ENCODE measurements at places on chromosomes 1 and 21.
A peak's percentile ranks its signal among the peaks of the same experiment; 100 is the strongest.

DNA sequence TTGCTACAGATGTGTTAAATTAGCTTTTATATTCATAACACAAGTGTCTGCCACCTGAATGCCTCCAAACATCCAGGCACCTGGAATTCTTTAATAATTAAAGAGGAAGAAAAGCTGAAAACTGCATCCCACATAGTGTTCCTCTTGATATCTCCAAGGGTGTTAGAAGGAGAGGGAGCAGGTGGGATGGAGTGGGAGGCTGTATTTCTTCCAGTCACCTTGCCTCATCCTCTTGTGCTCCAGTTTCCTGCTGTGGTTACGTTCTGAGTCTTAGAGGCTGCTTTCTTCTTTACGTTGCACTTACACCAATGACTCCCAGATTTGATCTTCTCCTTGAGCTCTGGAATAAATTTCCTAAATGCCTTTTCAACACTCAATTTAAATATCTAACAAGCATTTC, 230.3 kb upstream of the LYPLAL1 start:
- no peak for DNase-seq

DNA sequence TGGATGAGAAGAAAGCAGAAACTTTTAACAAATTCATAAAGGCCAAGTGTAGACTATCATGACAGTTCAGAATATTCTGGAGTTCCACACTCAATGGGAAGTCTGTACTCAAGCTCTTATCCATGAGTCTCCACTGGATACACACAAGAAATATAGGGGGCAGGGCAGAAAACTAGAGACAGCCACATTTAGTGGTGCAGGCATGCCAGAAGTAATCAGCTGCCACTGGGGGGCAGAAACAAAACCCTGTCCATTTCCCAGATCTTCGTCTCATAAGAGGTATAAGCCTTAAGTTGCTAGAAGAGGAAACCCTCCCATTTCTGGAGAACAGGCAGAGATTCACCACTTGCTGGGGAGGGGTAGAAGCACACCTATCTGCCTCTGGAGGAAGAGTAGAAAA, 166.8 kb upstream of the GALNT2 start:
- no peak for DNase-seq

DNA sequence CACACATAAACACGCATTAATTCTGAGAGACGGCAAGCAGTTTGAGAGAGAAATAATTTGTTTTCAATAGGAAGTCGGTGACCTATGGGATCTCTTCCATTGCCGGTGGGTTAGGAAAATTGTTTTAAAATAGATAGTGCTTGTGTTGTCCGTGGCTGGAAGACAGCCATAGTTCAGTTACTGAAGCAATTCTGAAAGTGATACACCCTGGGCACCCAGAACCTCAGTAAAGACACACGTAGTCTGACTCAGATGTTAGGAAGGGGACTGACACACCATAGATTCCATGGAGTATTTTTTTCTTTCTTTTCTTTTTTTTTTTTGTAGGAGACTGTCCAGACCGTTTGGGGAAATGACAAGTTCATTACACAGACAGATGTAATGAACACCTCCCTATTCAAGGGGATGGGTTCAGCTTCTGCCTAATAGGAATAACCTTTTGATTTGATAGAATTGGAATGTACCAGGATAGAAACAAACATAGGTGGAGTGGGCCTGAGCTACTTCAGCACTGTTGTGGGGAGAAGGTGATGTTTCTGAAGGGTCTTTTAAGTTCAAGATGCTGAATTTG, 1.6 kb downstream of the C1orf21 start:
- peak; percentile 71 for DNase-seq

- DNase-seq: no peak
Observed at GRCh38 chr1:50257029-50257428, 148.3 kb downstream of the ELAVL4 start.

GRCh38 chr1:192626366-192627179, 9.4 kb upstream of the RGS13 start:
- DNase-seq: no peak

DNA sequence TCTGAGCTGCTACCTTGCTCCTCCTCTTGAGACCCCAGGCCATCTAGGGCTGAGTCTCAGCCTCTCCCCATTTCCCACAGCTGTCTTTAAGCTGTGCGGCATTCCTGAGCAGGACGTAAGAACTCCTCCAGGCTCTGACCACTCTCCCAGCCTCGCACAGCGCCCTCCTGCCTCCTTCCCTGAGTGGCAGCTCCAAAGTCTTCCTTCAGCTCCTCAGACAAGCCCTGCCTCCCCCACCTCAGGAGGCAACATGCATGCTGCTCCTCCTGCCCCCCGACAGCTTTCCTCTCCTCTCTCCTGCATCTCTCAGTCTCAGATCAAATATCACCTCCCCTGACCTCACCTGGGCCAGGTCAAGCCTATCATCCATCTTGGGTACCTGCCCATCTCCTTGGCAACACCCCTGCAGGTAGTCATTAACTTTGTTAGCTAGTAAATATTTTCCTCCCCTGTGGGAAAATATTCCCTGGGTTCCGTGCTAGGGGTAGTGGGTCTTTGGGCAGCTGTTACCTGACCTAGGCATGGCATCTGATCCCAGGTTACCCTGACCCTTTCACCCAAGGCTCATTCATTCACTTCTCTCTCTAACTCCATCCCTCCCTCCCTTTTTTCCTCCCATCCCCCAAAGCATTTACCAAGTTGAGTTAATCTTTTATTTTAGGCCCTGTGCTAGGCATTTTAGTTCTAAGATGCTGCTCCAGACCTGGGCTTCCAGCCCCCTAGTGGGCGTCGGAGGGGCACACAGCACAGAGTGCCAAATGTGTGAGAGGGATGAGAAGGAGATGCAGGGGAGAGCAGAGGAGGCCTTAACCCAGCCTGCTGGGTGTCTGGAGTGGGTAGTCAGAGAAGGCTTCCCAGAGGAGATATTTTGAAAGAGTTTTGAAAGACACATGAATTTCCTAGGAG, 419.9 kb downstream of the PTPRU start:
- no peak for DNase-seq

DNA sequence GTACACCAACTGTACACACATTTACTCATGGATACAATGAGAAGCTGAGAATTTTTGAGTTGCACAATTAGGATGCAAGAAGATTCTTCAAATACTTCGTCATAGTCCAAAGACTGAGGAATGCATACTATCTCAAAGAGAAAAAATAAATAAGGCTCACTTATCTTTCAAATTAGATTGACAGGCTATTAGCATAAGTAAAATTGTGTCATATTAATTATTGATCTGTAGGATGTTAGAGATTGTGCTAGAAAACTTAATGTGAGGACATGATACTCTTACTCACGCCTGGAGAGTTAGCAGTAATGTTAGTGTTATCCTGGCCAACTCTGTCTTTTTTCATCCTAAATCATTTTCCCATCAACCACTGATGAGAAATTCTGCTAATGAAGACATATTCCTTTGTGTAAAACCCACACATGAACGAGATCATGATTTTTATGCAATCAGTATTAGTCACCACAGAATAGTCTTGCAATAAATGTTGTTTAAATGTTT, 659.0 kb downstream of the LTN1 start:
- DNase-seq: no peak

GRCh38 chr1:171922999-171923398, 81.7 kb downstream of the DNM3 start:
- DNase-seq: no peak

DNA sequence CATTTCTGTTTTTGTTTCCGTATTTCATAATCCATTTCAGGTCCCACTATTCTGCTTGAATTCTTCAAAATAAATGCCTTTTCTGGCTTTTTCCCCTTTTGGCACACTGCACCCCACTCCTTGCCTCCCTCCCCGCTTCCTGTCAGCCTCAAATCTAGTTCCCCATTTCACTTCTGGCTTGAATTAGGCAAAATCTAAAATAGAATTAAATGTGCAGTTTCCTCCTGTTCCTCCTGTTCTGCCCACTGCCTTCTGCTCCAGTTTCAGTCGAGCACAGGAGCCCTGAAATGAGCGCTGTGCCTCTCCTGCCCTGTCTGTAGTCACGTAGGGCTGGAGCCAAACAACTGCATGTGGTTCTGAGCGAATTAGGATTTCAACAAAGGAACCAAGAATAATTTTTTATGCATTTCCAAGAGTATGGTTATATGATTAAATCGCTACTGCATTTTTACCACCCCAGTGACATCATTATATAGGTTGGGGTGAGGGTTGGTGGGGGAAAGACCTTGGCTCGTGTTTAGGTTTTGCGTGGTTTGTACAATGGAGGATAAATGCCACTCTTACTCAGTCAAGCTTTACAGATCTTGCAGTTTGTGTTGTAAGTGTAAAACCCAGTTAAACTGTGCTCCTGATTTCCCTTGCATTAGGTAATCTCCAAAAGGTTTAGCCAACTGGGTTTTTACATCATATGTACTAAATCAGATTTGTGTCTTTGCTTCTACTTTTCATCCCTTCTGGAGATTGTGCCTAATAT, 114.9 kb downstream of the VPS13D start:
- DNase-seq: no peak

- DNase-seq: no peak
Observed at GRCh38 chr1:31445951-31446350, 32.9 kb downstream of the SERINC2 start.

DNA sequence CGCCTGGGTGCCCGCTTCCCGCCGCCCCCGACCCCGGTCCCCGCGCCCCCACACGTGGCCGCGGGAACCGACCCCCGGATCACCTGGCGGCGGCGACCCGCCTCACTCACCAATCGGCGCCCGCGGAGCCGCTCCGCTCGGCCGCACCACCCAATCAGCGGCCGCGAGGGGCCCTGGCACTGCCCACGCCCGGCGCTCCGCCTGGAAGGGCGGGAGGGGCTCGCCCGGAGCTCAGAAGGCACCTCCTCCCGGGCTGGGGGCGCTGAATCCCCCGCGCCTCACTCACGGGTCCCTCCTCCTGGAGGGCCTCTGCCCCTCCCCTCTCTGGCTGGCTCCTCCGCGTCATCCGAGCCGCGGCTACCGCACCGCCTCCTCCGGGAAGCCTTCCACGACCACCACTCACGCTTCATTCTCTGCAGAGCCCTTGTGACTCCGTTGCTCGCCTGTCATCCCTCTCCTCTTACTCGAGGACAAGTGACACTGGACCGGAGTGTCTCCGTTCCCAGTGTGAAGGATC, 374 bp downstream of the SH2D5 start:
- DNase-seq: peak; percentile 89

GRCh38 chr1:188782220-188782841, 1695.3 kb downstream of the BRINP3 start:
- peak; percentile 59 for DNase-seq

DNA sequence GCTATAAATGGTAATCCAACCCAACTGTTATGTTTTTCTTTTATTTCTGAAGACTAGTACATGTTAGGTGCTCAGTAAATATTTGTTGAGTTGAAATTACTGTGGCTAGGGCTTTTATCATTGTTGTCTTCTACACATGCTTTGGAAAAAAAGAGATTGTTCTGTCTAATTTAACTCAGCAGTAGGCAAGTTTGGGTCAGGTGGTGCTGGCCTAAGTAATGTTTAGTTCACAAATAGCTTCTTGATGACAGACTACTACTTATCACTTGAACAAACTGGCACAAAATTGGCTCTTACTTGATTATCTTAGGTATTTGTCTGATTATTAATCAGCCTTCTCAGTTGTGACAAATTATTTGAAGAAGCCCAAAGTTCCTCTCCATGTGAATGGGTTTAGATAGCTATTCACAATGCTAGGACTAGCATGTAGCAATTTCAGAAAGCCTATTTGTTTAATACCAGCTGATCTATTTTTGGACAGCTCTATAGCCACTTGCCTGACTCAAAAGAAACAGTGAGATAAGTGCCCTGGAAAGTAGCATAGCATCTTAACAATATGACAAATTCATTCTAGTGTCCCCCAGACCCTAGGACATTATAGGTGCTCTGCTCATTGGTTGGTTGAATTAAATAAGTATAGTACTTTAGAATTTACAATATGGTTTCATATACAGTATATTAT, 32.6 kb downstream of the TMEM200B start:
- DNase-seq: no peak

GRCh38 chr1:234656070-234656895, 46.3 kb upstream of the IRF2BP2 start:
- no peak for DNase-seq

GRCh38 chr1:155932487-155932886, 1.7 kb downstream of the KHDC4 start:
- DNase-seq: no peak

GRCh38 chr1:166129006-166129405, 37.8 kb downstream of the FAM78B start:
- DNase-seq: no peak

- DNase-seq: peak; percentile 61
Observed at GRCh38 chr1:9292361-9293240, at the start of gene SPSB1. Gene SPSB1, plus strand, starts transcription at chr1:9292894. Its CDS starts 62,998 bp downstream, at chr1:9355892.

DNA sequence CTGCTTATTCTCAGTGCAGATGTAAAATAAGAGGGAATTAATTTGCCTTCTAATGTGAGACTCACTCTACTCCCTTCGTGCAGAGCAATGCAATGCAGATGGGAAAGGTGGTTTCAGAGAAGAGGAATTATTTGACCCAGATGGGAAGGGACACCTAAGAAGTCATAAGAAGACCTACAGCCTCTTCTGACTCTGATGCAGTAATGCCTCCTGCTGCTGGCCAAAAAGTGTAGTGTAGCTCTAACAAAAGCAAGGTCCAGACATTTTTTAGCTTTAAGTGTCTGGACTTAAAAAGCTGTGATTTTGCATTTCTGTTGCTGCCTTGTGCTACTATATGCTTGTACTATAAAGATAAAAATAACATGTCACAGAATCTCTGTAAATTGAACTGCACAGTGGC, 501.4 kb downstream of the TTLL7 start:
- no peak for DNase-seq

DNA sequence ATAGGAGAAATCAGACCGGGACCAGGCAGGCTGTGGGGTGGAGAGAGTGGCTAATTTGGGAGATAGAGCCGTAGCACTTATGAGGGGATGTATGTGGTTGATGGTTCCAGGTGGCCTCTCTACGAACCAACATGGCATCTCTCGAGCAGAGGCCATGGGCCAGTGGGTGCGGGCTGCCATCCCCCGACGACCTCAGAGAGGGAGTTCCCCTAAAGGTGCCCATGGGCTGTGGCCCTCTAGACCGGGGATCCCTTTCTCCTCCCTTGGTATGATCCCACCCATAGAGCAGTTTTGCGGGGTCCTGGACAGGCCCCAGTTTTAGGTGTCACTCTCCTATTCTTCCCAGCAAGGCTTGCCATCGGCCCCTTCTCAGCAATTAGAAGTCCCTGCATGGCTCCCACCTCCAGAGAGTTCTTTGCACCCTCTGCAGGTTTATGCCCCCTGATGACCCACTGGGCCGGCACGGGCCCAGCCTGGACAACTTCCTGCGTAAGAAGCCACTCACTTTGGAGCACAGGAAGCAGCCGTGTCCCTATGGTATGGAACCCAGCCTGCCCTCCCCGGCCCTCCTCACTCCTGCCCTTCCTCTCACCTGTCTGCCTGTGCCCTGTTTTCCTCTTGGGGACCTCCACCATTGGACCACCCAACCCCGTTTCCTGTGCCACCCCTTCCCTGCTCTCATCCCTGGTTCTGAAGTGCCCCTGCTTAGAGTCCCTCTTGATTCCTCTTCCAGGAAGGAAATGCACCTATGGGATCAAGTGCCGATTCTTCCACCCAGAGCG, 7.8 kb downstream of the ZC3H12A start:
- no peak for DNase-seq

DNA sequence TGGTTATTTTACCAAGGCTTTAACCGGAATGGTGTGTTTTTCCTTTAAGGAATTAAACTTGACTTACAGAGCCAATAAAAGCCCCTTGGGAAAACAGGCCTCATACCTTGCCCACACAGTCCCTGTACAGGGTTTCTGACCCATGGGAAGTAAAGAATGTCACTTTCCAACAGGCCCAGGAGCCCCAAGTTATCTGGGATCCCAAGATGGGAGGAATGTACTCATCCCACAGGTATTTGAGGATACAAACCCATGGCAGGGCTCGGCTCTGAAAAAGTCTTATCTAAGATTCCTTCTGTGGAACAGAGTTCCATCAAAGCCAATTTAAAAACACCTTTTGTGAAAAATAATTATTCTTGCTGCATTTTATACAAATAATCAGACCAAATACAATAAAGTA, 15.3 kb upstream of the COX20 start:
- DNase-seq: no peak
